GM12878 (cell line): ENCODE measurements at places on chromosomes 16 and 17. TPM values are rescaled to one million over a fixed set of nuclear protein-coding genes. Genes with fewer than 3 reads are reported as not detected.

GFAP gene
- 0.25 TPM in 1 of 2 replicates, not detected in the other for polyA plus RNA-seq

B9D1 gene
- polyA plus RNA-seq = 15.6 and 18.3 TPM in 2 replicates

CCDC57 gene
- polyA plus RNA-seq = 75.9 and 80.3 TPM in 2 replicates

ABR gene
- polyA plus RNA-seq = 19.3 and 21.4 TPM in 2 replicates

EPN3 gene
- polyA plus RNA-seq = 0.04 TPM in 1 of 2 replicates, not detected in the other

SLFN12L gene
- polyA plus RNA-seq = 3.5 and 4.9 TPM in 2 replicates

NOG gene
- not detected in 2 replicates for polyA plus RNA-seq

HSF4 gene
- polyA plus RNA-seq = 0.76 and 1.3 TPM in 2 replicates

CDRT15 gene
- 0.29 TPM in 1 of 2 replicates, not detected in the other for polyA plus RNA-seq

PCGF2 gene
- 3.0 and 3.1 TPM in 2 replicates for polyA plus RNA-seq

CCL17 gene
- polyA plus RNA-seq = 27.2 and 35.2 TPM in 2 replicates

CARD14 gene
- polyA plus RNA-seq = 0.08 and 0.13 TPM in 2 replicates

C17orf113 gene
- polyA plus RNA-seq = 0.03 TPM in 1 of 2 replicates, not detected in the other

COPZ2 gene
- 1.9 and 3.2 TPM in 2 replicates for polyA plus RNA-seq

MT1G gene
- 8.2 and 9.5 TPM in 2 replicates for polyA plus RNA-seq

CTRB1 gene
- not detected in 2 replicates for polyA plus RNA-seq

SMIM36 gene
- not detected in 2 replicates for polyA plus RNA-seq

RAB26 gene
- 2.6 and 3.7 TPM in 2 replicates for polyA plus RNA-seq

YPEL2 gene
- polyA plus RNA-seq = 0.15 and 0.96 TPM in 2 replicates

CCL5 gene
- 48.3 and 56.1 TPM in 2 replicates for polyA plus RNA-seq

DDX5 gene
- polyA plus RNA-seq = 719 and 740 TPM in 2 replicates

TPSG1 gene
- not detected in 2 replicates for polyA plus RNA-seq

CA5A gene
- not detected in 2 replicates for polyA plus RNA-seq
